ENCODE measurements at places on chromosomes 1 and 21.
A peak's percentile ranks its signal among the peaks of the same experiment; 100 is the strongest.

- DNase-seq = no peak
These were observed 96.0 kb downstream of the FOXD2 start for GRCh38 chr1:47533793-47534328.

GRCh38 chr1:59354709-59355337, 57.9 kb downstream of the FGGY start:
- no peak for DNase-seq

DNA sequence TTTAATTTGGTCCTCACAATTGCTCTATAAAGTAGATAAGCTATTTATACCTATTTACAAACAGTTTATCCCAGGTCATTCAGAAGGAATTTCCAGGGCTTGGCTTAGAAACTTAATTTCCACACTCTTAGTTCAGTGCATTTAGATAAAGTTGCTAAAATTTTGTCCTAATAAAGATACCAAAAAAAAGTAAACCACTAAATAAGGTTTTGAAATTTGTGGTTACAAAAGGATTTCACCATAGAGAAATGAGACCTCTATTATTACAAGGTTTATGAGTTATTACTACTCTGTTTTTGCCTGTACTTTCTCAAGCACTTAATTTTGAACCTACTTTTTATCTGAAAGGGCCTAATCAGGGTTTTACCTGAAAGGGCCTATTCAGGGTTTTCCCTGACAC, 22.4 kb downstream of the PTPN22 start:
- no peak for DNase-seq

DNA sequence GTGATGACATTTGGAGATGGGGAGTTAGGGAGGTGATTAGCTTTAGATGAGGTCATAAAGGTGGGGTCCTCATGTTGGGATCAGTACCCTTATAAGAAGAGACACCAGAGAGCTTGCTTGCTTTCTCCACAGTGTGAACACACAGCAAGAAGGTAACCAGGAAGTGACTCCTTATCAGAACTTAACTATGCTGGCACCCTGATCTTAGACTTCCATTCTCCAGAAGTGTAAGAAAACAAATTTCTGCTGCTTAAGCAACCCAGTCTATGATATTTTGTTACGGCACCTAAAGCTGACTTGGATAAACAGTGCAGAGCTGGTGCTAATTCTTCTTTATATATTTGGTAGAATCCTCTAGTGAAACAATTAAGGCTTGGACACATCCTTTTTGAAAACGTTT, 346.0 kb downstream of the AGBL4 start:
- no peak for DNase-seq

DNA sequence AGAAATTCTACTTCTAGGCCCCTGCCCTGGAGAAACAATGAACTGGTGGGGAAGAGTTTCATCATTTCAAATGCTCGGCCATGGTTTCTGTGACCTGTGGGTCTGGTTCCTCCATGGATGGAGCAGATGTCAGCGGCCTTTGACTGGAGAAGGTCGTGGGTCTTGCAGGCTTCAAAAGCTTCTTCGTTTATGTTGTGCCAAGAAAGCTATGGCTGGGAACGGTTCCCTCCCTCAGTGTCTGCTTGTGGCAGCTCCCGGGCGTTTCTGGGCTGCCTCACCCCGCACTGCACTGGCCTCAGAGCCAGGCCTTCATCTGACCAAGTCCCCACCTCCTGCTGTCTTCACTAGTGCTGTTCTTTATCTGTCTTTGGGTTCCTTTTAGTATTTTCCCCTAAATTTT, 46.4 kb upstream of the POFUT2 start:
- no peak for DNase-seq

DNA sequence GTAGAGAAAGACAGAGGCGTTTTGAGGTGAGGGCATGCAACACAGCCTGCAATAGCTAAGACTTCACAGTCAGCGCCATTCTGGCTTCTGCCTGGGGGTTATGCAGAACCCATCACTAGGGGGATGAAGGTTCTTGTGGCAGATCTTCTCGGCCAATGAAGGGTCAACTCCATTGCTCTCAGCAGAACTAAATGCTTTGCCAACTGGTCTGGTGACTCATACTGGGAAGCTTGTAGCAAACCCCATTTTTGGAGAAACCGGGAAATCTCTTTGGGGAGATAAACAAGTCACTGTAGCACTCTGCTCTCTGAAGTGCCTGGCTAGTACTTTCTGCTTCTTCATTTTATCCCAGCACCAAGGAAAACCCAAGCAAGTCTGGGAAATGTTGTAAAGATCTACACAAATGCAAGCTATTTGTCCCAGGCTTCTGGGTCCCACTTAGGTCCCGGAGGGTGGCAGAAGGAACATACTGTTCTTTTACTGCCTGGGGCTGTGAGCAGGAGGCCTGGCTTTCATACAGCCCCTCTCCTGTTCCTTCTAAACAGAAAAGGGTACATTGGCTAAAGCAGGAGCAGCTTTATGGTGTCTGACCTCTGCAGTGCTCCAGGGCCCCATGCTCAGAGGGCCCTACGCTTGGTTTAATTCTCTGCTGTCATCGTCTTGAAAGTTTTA, 28.8 kb downstream of the SHISA4 start:
- peak; percentile 80 for DNase-seq

GRCh38 chr1:119542492-119542946, 35.5 kb downstream of the HSD3B1 start:
- no peak for DNase-seq

DNA sequence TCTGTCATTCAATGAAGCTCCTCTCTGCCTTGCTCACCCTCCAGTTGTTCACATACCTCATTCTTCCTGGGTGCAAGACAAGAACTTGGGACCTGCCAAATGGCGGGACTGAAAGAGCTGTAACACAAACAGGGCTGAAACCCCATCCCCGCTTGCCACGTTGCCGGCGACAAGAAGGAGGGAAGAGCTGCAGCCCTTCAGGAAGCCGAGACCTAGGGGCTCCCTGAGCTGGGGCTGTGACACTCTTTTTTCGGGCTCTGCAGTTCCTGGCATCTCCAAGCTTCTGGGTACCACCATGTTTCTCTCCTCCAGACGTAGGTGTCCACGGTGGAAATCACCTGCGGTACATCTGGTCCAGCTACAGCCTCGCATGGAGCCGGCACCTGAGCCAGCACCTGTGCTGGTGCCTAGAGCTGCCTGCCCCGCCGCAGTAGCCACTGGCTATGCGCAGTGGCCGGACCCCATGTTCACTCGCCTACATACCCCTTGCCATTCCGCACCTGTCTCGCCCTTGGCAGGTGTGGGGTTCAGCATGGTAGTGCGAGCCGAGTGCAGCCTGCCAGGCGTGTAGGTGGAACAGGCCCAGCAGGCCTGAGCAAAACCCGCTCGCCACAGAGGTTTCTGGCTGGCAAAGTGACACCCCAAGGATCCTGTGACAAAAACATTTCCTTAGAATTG, 367.0 kb upstream of the NEGR1 start:
- no peak for DNase-seq

GRCh38 chr21:40047993-40048730, 180.9 kb downstream of the PCP4 start:
- DNase-seq = no peak

GRCh38 chr21:44583800-44584147, 3.4 kb upstream of the KRTAP10-5 start:
- no peak for DNase-seq

DNA sequence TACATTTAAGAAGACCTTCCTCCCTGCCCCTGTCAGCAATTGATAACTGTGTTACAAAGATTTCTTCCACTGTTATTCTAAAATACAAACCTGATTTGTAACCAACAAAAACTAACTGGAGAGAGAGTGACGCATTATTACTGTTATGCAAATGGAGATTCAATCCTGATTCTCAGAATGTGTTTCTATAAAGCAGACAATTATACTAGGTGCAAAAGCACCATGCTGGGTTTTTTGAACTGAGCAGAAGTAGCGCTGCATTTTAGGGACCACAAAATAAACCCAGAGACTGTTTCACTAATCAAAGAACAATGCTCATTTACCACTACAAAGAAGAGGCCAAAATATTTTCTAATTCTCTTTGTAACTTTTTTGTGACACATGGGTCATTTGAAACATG, 13.6 kb upstream of the GBP6 start:
- DNase-seq = no peak

DNA sequence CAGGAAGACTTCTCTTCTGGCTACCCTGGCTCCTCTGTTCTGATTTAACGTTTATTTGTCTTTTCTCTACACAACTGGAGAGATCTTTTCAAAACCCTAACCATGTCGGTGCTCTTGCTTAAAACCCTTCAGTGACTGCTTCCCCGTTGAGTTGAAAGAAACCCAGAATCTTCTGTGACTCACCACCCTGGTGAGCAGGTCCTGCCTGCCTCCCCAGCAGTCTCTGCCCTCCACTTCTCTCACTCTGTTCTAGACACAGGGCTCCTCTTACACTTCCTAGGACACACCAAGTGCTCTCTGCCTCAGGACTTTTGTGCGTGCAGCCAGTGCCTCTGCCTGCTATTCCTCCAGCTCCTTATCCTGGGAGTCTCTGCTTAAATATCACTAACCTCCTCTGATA, 131.4 kb downstream of the IER5 start:
- no peak for DNase-seq

- no peak for DNase-seq
These were observed 333.3 kb upstream of the PLXNA2 start for GRCh38 chr1:208577381-208577905.

- DNase-seq = no peak
These were observed 6.2 kb downstream of the TUFT1 start for GRCh38 chr1:151546011-151546925.

DNA sequence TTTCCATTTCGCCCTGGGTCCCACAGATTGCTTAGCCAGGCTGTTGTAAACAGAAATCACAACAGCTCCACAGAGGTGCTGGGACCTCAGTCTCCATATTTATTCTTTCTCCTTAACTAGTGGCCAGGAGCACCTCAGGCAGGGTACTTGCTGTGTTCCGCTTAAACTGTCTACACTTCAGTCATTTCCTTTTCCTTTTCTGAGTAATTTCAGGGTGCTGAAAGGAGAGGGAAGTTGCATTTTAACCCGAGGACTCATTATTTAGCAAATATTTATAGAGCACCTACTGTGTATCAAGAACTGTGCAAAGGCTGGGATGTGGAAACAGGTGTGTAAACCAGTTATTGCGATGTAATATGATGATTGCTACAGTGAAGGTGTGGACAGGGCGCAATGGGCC, 41.9 kb downstream of the ACP6 start:
- DNase-seq = no peak

DNA sequence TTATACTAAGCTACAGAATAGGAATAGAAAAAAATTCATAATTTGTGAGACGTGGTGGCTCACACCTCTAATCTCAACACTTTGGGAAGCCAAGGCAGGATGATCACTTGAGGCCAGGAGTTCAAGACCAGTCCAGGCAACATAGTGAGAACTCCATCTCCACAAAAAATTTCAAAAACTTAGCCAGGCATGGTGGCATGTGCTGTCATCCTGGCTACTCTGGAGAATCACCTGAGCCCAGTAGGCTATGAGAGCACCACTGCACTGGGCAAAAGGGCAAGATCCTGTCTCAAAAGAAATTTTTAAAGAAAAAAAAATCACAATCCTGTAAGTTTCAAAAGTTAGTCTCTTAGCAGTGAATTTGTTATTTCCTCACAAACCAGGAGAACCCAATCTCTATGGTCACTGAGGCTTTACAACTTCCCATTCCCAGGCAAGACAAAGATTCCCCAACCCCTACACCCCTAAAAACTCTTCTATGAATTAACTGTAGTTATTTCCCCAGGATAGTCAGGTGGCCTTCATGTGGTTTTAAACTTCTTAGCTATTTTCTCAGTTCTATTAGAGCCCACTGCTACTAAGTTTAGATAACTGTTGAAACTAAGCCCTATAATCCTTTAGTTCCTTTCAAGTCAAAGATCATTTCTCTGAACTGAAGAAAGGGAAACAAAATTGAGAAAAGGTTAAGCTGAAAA, 74.5 kb downstream of the FOXJ3 start:
- no peak for DNase-seq

DNA sequence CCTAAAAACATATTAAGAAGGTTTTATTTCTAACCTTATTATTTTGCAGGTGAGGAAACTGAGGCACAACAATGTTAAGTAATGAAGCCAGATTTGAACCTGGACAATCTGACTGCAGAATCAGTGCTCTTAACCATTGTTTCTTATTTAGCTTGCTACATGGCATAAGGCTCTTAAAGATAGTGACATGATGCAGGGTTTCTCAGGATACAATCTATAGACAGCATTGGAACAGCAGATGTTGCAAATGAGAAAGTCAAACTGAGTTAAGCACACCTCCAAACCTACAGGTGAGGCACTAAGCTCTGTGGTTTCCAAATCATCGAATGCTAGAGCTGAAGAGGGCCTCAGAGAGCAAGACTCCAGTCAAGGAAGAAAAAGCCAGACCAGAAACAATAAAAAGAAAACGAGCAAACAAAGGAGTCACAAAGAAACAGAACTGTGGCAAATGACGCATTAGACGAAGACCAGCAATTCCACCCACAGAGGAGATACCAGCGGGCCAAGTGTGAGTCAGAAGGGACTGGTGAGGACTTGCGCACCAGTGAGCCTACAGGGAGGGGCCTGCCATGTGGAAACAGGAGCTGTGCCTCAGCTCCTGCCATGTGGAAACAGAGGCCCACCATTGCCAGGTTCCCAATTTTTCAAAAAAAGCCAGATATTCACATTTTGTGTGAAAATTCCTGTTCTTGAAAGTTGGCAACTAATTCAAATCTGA, 14.4 kb downstream of the CD58 start:
- no peak for DNase-seq

GRCh38 chr1:171769171-171769570, 12.3 kb upstream of the METTL13 start:
- no peak for DNase-seq

- no peak for DNase-seq
These were observed 27.2 kb downstream of the EXOC8 start for GRCh38 chr1:231310391-231310934.

- no peak for DNase-seq
These were observed 2.0 kb downstream of the VAV3 start for GRCh38 chr1:107963008-107963407.

GRCh38 chr1:198253668-198254067, 96.9 kb downstream of the NEK7 start:
- DNase-seq = peak; percentile 47

- peak; percentile 51 for DNase-seq
These were observed 14.6 kb downstream of the ADSS2 start for GRCh38 chr1:244437086-244437468.

DNA sequence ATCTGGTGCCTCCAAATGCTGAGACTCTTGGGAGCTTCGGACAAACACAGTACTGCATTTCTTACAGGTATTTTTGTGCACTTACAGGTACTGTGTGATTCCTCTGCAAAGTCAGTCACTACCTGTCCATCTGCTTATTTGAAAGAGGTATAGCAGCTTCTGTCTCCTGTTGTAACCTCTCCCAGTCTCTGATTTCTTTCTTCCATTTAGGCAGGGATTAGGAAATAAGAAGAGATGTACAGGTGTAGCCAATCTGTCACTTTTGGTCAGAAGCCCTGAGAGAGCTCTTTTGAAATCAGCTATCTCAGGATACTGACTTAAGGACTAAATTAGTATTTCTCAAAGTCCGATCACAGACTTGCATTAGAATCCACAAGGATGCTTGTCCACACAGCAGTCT, 54.0 kb downstream of the AKT3 start:
- no peak for DNase-seq

DNA sequence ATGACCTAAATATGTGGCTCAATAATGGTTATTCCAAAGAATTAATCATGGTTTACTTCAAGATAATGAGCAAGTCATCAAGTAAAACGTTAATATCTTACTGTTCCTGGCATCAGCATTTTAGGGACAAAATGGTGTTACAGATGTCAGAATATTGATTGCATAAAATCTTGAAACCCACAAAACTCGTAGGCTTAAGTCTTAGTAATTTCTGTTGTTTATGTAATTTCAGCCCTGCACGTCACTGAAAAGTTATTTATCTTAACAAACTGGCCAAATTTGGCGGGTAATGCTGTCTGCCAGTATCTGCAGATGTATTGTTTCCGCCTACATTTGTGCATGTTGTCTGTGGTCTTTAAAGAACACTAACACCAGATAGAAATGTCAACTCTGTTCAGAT, 25.8 kb downstream of the CDC7 start:
- no peak for DNase-seq
